ENCODE measurements at places on chromosomes 6 and 20.

GRCh38 chr6:22328474-22328873 lies 31.6 kb upstream of the PRL start:
- no peak for DNase-seq

GRCh38 chr6:42278131-42278853 lies 60.6 kb upstream of the MRPS10 start:
- no peak for DNase-seq

DNA sequence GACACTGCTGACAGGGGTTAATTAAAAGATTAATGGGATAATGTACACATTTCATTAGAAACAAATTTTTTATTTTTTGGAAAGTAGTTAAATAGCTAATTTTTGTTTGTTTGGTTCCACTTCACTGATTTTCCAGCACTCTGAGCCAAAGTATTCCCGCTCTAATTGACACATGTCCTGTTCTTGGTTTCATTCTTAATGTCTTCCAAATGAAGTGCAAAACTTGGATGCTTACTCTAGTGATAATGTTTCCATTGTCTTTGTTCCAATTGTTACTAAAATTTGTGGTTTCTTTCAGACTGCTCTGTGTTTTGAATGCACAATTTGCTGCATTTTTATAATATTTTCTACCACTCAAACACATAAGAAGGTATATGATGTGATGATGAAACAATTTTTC lies 794.3 kb downstream of the PHF3 start:
- DNase-seq, result no peak

- DNase-seq, result no peak
Observed at GRCh38 chr20:14582855-14583254, 245.4 kb upstream of the FLRT3 start.

DNA sequence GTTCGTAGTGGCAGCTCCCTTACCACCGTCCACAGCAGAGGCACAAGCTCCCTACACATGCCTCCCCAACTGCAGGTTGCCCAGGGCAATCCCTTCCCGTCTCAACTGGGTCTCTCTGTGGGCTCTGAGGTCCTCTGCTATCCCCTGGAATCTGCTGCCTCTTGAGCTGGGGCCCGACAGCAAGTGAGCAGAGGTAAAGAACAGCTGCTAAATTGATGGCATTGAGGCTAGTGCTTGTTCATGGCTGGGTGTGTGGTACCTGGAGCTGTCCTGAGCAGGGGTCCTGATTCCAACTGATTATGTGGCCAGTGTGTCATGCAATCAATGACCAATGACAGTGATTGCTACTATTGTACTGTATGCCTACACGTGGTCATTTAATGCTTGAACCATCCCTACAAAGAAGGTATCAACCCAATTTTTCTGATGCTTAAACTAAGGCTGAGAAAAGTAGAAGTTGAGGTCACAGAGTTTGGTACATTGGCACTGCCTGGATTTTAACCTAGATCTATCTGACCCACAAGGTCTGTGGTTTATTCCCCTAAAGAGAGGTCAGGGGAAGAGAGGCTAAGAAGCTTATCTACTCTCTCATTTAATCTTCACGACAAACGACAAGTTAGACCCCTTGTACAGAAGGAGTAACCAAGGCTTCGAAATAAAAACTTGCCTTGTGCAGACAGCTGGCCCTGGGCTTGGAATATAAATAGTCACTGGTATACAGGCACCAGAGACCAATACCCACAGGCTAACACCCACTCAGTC lies 41.1 kb downstream of the HNF4A start:
- no peak for DNase-seq

GRCh38 chr6:12138381-12138780 lies 126.3 kb downstream of the HIVEP1 start:
- DNase-seq, result no peak

DNA sequence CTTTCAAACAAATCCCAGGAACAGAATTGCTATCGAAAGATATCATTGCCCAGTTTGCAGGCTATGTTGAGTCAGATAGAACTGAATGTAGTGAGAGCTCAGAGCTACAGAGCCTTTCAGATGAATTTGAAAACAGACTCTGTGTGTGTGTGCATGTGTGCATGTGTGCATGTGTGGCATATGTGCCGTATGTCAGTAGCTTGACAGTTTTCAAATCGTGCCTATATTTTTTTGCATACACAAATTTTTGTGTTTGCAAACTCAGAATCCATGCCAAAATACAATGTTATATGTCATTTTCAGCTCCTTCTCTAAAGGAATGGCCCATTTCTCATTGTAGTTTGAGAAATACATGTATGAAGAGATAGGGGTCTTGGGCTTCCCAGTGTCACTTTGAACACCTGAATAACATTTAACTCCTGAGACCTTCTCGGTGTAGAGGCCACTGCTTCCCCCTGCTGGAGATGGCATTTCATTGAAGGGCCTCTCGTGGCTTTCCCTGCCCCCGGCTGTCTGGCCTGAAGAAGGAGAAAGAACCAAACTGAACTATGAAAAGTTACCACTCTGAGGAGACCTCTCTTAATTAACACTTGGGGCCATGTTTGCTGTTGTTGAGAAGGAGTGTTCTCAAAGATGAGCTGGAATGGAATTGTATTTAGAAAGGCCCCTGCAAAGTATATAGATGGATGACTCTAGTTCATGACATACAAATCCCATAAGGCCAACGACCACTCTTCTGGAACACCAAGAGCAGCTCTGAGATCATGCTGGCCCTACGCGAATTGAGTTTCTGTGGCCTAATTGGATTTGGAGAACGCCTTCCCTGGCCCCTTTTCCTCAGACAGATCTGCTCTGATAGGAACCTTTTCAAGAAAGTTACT lies 58.7 kb downstream of the VAPB start:
- DNase-seq, result peak; percentile 67

DNA sequence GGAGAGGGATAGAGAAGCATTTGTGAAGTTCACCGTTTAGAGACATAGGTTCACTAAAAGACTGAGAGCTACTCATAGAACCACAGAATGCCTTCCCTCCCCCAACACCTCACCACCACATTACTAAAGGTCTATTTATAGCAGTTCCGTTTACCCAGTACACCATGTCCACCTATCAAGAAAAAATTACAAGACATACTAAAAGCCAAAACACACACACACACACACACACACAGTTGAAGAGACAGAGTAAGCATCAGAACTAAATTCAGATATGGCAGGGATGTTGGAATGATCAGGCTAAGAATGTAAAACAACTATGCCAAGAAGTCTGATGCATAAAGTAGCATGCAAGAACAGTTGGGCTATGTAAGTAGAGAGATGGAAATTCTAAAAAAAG lies 52.3 kb downstream of the SLC22A3 start:
- DNase-seq, result no peak

DNA sequence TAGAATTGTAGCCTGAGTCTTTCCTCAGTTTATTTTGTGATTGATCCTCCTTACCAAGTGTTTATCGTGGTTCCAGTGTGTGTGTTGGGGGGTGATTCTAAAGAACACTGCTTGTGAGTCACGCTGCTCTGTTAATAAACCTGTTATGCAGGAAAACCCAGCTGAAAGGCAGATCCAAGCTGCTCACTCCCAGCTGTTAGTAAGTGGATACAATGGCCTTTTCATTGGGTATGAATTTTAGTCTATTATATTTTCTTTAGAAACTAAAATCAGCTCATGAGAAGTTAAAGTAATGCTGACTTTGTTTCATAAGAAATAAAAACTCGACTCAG lies 12.2 kb upstream of the DSTN start:
- no peak for DNase-seq

GRCh38 chr6:92810913-92811312 lies 608.4 kb downstream of the EPHA7 start:
- DNase-seq, result peak; percentile 23

GRCh38 chr6:16278750-16279149 lies 40.4 kb downstream of the GMPR start:
- DNase-seq, result no peak

DNA sequence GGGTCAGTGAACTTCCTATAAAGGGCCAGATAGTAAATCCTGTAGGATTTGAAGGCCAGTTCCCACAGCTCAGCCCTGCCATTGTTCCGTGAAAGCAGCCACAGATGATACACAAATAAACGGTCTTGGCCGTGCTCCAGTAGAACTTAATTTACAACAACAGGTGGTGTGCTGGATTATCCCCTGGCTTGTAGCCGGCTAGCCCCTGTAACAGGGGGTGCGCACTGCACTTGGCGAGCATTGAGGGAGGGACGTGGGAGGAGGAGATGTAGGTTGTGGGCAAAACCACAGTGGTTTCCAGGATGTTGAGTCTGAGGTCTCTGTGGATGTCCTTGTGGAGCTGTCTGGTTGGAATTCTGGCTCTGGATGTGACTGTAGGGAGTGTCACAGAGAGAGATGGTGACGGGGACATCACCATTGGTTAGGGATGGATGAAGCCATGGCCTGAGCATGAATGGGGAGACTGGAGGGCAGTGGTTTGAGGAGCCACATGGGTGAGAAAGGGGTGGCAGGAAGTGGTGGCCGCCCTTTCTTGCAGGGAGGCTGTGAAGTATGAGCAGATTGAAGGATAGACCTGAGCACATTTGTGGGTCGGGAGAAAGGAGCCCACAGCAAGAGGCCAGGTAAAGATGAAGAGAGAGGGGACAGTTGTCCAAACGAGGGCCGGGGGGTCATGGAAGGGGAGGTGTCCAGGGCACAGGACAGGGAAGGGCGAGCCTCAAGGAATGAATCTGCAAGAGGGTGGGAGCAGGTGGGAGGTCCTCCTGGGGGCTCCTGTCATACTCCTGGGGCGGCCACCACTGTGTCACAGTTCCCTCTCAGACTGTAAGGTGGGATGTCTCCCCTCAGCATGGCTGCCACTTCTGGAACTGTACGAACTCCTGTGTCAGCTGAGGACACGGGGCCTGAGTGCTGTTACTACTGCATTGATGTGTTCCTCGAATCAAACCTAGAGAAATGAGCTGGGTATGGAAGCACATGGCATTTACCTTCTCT lies 53.6 kb downstream of the CDH26 start:
- DNase-seq, result no peak

- DNase-seq, result no peak
Observed at GRCh38 chr6:11778648-11779328, at the start of gene ADTRP. TSS of gene ADTRP (minus strand) at chr6:11778803. CDS start at chr6:11778759, 44 bp downstream.

DNA sequence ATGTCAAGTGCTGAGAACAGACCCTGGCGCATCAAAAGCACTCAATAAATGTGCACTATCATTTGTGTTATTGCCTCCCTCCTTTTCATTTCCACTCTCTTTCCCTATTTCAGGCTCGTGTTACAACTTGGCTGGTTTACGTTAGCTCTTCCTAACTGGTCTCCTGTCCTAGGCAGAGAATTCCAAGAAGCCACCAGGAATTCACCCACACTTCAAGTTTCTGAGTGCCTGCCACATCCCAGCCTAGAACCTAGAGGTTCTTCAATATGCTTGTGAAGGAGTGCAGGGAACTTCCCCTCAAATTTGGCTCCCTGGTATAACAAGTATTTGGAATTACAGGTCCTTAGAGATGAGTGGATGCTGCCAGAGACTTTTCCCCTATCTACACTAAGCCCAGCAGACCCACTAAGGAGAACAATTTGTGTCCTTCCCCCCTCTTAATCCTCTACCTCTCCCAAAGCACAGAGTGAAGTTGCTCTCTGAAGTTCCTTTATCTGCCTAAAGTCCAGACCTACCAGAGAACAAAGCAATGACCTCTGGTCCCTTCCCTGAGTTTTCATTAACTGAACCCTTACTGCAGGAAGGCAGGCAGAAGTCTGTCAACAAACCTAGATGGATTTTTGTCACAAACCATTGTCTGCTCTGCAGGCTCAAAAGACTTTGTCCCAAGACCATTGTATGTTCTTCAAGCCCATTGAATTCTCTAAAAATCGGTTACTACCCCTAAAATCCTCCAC lies 201.6 kb upstream of the JARID2 start:
- DNase-seq, result no peak

- DNase-seq, result no peak
Observed at GRCh38 chr6:147738516-147739162, 230.1 kb downstream of the SAMD5 start.

GRCh38 chr20:51423810-51424209 lies 118.7 kb downstream of the NFATC2 start:
- DNase-seq, result no peak

DNA sequence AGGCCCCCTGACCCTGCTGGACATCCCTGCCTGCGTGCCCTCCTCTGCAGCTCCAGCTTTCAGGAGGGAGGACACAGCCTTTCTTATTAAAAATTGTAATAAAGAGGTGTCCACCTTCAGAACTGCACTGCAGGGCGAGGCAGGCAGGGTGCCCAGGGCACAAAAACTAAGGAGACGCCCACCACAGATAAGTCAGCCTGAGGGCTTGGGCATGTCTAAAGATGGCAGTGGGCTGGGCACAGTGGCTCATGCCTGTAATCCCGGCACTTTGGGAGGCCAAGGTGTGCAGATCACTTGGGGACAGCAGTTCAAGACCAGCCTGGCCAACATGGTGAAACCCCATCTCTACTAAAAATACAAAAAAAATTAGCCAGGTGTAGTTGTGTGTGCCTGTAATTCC lies 7.0 kb upstream of the C20orf144 start:
- DNase-seq, result no peak

- DNase-seq, result peak; percentile 91
Observed at GRCh38 chr6:149925974-149926777, 3.3 kb upstream of the RAET1G start.

DNA sequence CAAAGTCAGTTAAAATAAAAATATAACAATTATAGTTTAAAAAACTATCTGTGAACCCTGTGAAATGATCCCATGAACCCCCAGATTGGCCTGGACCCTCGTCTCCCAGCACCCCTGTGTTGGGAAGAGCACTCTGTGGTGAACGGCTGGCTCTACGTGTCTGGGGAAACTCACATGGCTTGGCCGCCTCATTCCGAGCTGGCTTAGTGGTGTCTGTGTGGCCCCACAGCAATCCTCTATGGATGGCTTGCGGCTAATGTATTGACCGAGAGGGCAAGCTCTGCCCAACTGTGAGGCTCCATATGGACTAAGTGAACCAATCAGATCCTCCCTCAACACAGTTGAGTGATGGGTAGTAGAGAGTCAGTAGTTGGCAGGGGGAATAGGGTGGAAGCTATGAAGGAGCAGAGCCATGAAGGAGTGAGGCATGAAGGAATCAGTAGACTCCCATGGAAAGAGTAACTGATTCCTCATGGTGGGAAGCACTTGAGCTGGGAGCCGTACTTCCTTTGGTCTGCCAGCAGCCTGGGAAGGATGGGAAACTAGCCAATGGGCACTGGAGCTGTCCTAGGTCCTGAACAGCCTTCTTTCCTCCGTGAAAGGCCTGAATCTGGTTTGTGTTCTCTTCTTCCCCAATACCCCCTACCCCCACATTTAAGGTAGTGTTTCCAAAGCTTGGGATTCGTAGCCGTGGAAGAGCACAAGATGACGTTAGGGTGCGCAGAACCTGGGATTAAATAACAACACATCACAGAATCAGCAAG lies 21.6 kb upstream of the ZNF831 start:
- DNase-seq, result no peak

GRCh38 chr6:21874372-21874771 lies 280.8 kb downstream of the SOX4 start:
- no peak for DNase-seq

GRCh38 chr6:145277358-145278086 lies 457.8 kb downstream of the EPM2A start:
- DNase-seq, result no peak

- no peak for DNase-seq
Observed at GRCh38 chr6:26592649-26593048, 4.1 kb upstream of the ABT1 start.

- no peak for DNase-seq
Observed at GRCh38 chr20:51512645-51513044, 29.9 kb downstream of the NFATC2 start.

Measured in stimulated activated CD8-positive, alpha-beta memory T cell treated with anti-CD3 and anti-CD28 coated beads, Interleukin-4, amount 100 ng/mL, for 48 hours (primary cell).